ENCODE measurements at places on chromosomes 16 and 17.
A peak's percentile ranks its signal among the peaks of the same experiment; 100 is the strongest.

DNA sequence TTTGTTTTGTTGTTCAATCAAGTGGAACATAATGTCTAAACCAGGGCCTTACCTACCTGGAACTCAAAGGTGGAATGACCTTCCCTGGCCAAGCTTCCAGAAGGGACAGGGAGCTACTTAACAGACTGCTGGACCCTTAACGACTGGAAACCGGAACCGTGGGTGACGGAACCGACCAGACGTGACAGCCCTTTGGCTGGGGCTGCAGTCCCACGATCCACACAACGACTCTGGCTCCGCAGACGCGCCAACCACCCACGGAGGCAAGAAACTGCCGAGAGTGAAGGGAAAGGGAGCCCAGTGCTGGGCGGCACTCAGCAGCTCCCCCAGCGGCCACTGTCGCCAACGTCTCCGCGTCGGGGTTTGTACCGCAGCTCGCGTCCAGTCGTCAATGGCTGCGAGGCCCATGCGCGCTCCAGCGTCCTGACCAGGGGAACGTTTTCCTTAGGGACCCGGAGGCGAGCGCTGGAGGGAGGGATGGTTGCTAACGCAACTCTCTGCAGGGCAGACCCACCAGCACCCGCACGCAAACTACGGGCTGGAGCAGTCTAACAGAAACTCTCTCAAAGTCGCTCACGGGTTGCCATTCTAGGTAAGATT is 5.5 kb upstream of the KIF22 start:
- peak; percentile 75 for DNase-seq

DNA sequence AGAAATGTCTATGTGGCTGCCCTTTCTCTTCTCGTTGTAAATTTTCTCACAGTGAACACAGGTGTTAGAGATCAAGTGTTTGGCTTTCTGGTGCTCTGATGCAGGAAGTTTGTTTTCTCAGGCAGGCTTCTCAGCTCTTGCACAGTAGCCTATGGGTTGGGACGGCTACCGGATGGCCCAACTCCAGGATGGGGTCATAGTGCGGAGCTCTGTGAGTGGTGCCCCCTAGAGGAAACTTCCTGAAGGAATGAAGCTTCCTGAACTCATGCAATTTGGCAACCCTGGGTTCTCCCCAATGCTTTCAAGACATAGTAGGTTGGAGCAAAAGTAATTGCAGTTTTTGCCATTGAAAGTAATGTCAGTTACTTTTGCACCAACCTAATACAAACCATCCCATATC is 407.5 kb upstream of the HSBP1 start:
- DNase-seq: no peak

DNA sequence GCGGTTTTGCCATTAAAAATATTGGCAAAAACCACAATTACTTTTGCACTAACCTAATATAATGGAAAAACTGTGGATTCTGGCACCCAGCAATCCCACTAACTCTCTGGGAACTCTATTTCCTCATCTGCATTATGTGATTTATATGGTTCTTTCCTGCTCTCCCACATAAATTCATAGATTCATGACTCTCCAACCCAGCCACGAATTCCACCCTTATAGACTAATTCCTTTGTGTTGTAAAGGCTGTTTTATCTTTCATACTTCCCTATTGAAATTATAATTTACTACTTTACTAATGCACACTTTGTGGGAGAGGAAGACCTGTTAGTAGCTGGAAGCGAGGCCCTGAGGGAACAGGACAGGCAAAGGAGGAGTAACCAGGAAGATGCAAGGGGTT is 88.4 kb upstream of the GNAO1 start:
- DNase-seq: no peak

DNA sequence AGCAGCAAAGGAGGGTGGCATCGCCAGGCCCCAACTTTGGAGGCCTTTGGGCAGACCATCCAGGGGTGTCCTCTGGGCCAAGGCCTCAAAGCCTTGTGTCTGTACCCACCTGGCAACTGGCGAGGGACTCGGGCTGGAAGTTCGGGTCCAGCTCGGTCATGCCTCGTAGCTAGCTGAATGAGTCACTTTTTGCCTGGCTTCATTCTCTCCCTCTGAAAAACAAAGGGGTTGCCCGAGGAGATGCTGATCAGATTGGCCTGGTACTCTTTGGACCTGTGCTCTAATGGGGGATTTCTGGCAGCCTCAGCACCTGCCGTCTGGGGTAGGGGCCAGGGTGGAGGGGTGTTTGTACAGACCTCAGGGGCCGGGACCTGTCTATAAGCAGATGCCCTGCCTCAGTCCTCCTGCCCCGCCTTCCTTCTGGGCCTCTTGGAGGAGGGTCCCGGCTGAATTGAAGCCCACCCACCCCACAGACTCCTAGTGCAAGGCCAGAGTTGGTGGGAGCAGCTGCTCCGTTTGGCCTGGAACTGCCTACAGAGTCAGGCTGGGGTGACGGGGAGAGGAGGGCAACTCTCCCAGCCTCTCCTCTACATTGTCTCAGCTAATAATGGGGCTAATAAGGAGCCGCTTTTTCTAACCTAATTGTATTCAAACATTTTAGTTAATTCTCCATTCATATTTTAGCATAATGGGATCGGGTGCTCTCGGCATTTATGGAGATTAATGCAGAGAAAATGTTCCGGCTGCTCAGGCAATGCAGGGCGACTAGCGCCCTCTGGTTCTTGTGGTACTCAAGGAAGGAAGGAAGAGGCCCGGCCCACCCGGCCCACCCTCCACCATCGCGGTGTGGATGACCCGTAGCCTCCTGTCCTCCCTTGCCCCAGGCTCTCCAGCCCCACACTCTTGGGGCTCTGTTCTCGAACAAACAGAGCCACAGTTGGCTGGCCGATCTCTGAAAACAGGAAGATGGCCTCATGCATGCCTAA is 21.4 kb upstream of the ABCC3 start:
- no peak for DNase-seq

DNA sequence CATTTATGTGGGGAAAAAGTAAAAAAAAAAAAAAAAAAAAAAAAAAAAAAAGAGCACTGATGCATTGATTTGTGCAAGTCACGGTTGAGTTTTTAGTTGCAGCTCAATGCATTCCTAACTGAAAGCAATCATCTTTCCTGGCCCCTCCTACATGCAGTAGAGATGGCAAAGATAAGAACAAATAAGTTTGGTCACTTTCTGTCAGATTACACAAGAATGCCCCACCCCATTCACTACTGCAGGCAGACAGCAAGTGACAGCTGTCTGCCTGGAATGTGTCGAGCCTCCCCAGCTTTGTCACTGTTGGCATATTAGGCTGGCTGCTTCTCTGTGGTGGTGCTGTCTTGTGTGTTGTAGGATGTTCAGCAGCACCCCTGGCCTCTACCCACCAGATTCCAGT is 243.5 kb downstream of the FOXL1 start:
- DNase-seq: no peak

Data from right kidney (tissue), 9 donors.